ENCODE measurements at places on chromosomes 11 and 22. TPM values are rescaled to one million over a fixed set of nuclear protein-coding genes. Genes with fewer than 3 reads are reported as not detected.

The IGF2 gene
- polyA plus RNA-seq: 1,039 TPM

- no peak for DNase-seq
These were observed 50.3 kb downstream of the GRAMD1B start for GRCh38 chr11:123480290-123480815.

DNA sequence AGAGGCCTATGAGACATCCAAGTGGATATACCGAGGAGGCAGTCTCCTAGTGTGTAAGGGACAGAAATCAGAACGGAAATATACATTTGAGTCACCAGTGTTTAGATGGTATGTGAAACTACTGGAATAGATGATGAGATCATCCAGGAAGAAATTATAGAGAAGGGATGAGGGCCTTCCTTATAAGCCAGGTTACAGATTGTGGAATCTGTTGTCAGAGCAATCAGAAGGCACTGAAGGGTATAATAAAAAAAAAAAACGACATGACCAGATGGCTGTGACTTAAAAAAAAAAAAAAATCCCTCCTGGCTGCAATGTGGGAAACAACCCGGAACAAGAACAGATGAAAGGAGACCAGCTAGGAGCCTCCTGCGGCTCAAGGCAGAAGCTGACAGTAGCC is 2.7 kb downstream of the MAJIN start:
- DNase-seq: no peak

GRCh38 chr11:69310934-69311766 is 17.2 kb downstream of the MYEOV start:
- no peak for DNase-seq

GRCh38 chr11:116082256-116082655 is 578.0 kb upstream of the CADM1 start:
- DNase-seq: no peak

GRCh38 chr22:25354456-25354855 is 135.0 kb downstream of the CRYBB2 start:
- no peak for DNase-seq

DNA sequence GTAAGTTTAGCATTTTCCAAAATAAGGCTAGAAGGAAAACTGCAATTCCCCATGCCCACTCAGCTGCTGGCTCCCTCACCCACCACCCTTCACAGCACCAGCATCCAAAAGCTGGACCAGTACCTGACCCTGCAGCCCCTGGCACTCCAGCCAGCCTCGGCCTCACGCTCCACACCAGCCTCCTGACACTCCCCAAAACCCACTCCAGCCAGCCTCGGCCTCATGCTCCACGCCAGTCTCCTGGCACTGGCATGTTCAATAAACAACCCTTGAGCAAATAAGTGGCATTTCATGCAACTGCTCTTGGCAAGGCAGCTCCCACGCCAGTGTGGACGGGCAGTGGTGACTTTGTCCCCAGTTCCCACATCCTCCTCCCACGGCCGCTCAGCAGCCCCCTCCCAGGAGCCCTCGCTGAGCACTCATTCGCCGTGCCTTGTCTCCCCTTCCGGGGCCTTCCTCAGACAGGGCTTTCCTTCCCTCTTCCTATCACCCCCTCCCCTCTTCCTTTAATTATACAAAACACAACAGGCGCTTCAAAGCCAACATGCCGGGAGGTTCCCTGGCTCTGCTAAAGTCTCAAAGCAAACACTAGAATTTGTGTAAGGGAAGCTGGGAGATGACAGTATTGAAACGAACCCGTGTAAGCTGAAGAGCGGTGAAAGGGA is 6.8 kb downstream of the TOLLIP start:
- no peak for DNase-seq

GRCh38 chr11:17840101-17840548 is 105.5 kb downstream of the KCNC1 start:
- no peak for DNase-seq

The SMTNL1 gene
- 0.45 TPM for polyA plus RNA-seq

DNA sequence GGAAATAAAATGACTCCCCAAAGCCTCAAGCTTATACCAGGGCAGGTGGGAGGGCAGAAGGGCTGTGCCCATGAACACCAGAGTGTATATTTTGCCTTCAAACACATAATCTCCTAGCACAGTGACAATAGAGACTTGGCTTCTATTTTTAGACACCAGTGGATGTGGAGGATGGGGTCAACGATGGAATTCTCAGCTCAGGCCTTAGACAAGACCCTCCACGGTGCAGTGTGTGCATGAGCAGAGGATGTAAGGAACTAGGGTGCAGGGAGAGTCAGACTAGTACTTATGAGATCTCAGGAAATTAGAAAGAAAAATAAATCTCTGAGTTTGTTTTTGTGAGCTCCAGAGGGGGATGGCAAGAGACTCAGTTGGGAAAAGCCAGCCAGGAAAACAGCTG is 113.6 kb upstream of the CADM1 start:
- DNase-seq: no peak

- no peak for DNase-seq
These were observed 91.2 kb downstream of the ARHGAP42 start for GRCh38 chr11:100778166-100778785.

GRCh38 chr11:110069158-110069737 is 23.9 kb upstream of the ZC3H12C start:
- peak; percentile 41 for DNase-seq

- no peak for DNase-seq
These were observed 410.9 kb upstream of the B3GAT1 start for GRCh38 chr11:134822897-134823296.
